NCI-H1105 treated with DMSO at 0.1 percent for 48 hours (cell line): ENCODE measurements at places on chromosomes 5 and 9.

DNA sequence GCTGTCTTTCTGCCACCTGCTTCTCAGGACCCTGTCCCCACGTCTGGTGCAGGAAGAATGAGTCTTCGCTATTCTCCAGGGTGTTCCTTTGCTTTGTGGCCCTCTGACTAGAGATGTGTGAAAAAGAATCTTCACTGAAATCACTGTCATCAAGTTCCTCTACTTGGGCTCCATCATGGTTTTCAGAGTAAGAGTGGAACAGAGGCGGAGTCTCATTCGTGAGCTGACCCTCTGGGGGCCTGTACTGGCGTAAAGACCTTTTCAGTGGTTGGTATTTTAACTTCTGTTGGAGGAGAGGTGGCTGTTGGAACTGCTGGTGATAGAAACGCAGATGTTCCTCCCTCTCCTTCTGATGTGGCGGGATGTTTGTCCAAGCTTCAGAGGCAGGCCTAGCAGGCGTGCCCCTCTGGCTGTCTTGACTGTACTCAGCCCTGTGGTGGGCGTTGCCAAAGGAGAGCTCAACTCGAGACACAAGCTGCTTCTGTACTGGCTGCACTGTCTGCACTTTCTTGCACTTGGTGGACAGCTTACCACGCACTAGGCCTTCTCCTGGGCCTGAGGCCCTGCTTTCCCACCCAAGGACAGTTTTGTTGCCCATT lies 72.0 kb downstream of the KIF24 start:
- no peak for DNase-seq

DNA sequence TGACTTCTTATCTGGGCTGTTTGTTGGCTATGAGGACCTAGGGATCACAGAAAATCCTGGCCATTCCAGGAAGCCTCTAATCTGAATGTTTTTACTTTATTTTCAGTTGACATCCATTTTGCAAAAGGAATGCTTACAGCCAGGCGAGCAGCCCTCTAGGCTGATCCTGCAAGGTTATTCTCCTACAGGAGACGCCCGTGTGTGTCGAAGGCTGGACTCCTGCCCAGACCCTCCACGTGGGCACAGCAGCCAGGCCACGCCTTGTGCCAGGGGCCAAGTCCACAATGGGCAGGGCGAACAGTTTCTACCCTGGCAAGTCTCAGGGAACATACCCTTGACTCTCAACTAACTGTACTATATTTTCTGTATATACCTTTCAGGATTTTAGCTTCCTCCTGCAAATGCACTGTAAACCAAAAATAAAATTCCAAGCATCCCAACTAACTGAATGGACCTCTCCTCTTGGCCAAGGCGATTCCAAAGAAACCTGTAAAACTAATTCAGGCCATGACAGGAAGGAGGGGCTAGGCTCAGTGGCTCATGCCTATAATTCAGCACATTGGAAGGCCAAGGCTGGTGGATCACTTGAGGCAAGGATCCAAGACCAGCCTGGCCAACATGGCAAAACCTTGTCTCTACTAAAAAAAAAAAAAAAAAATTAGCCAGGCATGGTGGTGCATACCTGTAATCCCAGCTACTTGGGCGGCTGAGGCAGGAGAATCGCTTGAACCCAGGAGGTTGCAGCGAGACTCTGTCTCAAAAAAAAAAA lies 5.7 kb downstream of the CMBL start:
- DNase-seq: peak; percentile 76

DNA sequence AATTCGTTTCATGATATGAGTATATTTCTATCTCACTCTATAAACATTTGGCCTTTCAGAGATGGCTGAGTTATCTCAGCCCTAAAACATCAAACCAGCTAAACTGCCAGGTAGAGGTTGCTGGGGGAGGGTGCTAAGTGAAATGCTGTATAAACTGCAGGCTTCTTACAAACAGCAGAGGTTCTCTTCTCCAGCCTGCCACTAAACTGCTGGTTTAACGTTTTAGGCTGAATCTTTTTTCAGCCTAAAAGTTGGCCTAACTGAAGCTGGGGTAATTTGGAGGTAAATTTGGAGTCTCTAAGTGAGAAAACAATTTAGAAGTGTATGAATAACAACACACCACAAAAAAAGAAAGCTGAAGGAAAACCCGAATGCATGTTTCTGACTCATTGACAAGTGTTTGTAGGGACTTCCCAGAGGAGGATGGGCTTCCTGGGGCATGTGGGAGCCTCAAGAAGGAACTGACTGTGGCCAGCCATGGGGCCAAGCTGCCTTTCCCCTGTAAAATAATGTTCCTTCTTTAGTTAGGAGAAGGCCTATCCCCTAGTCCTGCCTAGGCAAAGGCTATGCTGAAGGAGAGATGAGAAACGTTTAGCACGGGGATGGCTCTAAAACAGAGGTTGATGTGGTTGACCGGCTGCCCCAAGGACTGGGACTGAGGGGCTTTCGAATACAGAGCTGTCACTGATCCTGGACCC lies 44.3 kb downstream of the SLC28A3 start:
- no peak for DNase-seq

DNA sequence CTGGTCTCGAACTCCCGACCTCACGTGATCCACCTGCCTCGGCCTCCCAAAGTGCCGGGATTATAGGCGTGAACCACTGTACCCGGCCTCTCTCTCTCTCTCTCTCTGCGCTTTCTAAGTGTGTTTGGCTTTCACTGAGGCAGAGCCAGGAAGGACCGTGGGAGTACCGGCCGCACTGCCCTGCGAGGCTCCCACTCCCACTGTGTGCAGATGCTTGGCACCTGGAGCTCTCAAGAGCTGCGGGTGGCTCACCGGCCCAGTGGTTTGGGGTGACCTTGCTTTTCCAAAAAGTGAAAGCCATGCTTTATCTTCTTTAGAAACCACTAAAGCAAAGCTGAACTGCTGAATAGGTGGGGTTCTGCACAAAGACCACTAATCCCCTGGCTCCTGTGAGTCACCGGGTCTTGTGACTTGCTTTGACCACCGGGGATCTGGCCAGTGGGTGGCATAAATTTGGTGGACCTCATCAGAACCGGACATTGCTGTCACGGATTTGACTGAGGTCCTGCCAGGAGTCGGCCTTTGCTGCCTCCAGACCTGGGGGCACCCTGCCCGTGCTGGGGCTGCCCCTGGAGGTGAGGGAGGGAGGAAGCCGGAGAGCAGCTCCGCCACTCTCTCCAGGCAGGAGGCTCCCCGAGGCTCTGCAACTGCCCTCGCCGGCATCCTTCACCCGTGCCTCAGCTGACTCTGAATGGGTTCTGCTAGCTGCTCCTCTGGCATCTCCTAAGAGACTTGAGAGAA lies 228.9 kb downstream of the FANCC start:
- DNase-seq: no peak

DNA sequence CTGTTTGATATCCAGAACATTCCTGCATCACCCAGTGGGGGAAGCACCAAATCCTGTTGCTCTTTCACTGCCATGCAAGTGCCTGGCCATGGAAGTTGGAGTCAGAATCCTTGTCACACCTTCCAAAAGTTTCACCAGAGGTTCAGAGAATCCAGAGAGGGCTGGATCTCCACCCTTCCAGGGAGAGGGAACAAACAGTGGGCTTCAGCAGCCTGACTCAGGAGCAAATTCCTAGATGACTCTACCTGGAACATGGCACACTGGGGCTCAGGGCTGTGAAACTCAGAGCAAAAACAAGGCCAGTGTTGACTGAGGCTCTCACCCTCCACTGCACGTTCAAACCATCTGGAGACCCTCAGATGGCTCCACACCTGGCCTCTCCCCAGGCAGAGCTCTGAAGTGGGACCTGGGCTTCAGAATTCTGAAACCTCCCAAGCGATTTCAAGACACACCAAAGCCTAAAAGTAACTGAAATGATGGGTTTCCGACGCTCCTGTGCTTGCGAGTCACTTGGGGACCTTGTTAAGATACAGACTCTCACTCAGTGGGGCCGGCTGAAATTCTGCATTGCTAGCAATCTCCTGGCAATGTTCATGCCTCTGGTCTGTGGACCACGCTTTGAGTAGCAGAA lies 205.9 kb downstream of the AUH start:
- DNase-seq: no peak

DNA sequence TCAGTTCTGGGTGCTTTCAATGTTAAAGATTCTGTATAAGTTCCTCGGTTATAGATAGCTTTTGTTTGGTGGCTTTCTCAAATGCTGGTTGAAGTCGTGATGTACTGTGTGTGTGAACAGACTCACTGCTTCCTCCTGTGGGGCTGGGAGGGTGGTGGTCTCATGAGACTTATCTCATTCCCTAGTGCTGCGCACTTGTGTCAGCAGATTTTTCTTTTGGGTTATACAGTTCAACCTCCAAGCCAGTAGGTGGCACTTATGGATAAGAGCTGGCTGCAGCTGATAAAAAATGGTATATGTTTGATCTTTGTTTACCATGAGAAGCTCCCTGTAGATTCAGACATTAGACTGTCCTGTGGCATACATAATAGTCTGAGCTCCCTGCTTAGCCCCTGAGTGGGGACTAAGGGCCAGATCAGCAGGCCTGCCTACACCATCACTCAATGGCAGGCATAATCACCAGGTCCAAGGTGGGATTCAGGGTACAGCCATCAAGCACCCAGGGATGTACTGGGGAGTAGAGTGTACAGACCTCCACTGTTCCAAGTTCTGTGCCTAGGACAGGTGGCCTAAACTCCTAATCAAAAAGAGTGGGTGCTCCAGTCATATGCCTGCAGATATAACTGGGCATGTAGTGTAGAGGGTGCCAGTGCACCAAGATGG lies 174.2 kb downstream of the OXCT1 start:
- DNase-seq: peak; percentile 9

DNA sequence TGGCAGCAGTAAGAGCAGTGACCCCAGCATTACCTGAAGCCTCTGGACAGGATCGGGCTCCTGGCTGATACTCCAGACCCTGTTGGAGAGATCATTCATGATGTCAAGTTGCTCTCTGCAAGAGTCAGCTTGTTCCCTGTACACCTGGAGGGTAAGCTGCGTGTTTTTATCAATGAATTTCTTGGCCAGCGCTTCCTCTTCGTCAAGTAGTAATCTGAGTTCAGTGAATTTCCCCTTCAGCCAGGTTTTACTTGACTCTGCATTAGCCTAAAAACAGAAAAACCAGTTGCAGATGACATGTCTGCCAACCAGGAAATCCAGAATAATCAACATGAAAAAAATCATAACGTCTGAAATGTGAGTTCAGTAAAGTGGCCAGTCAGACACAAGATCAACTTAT lies 19.1 kb downstream of the TRIM14 start:
- peak; percentile 87 for DNase-seq

- DNase-seq: no peak
Observed at GRCh38 chr5:132807163-132807838, 5.8 kb upstream of the SOWAHA start.

- no peak for DNase-seq
Observed at GRCh38 chr5:57900381-57900944, 417.9 kb upstream of the ACTBL2 start.

- DNase-seq: no peak
Observed at GRCh38 chr5:43006424-43007202, 33.5 kb downstream of the ANXA2R start.

GRCh38 chr5:112732131-112732530 lies 5.6 kb upstream of the APC start:
- DNase-seq: no peak

GRCh38 chr5:756171-756570 lies 28.4 kb downstream of the ZDHHC11B start:
- DNase-seq: no peak

DNA sequence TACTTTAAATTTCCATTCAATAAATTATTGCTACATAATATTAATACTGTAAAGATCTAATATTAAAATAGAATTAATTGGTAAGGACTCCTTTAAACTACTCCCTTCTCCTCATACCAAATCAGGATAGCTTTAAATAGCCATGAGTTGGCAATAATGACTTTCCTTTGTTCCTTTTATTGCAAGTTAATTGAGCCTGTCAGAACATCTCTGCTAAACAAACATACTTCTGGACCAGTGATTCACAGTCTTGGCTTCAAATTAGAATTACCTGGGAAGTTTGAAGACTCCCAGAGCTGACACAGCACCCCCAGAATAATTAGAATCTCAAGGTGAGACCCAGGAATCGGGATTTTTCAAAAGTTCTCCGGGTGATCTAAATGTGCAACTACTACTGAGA lies 18.7 kb downstream of the C5orf58 start:
- peak; percentile 48 for DNase-seq

GRCh38 chr5:109406719-109407118 lies 3.1 kb downstream of the PJA2 start:
- DNase-seq: no peak

- DNase-seq: no peak
Observed at GRCh38 chr5:96566833-96567587, 95.2 kb upstream of the CAST start.

- DNase-seq: no peak
Observed at GRCh38 chr5:26295541-26295940, 742.8 kb downstream of the CDH9 start.

DNA sequence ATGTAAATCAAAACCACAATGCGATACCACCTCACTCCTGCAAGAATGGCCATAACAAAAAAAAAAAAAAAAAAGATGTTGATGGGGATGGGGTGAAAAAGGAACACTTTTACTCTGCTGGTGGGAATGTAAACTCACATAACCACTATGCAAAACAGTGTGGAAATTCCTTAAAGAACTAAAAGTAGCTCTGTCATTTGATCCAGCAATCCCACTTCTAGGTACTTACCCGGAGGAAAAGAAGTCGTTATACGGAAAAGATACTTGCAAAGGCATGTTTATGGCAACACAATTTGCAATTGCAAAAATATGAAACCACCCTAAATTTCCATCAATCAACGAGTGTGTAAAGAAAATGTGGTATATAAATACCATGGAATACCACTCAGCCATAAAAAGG lies 205.0 kb downstream of the TENT4A start:
- DNase-seq: no peak

- no peak for DNase-seq
Observed at GRCh38 chr5:126645132-126645531, 44.4 kb downstream of the PHAX start.

- no peak for DNase-seq
Observed at GRCh38 chr9:8338767-8339510, 539.4 kb upstream of the DMAC1 start.

GRCh38 chr5:6583049-6583880 lies 49.6 kb downstream of the NSUN2 start:
- DNase-seq: no peak

GRCh38 chr9:27990524-27990923 lies 417.2 kb upstream of the C9orf72 start:
- no peak for DNase-seq

DNA sequence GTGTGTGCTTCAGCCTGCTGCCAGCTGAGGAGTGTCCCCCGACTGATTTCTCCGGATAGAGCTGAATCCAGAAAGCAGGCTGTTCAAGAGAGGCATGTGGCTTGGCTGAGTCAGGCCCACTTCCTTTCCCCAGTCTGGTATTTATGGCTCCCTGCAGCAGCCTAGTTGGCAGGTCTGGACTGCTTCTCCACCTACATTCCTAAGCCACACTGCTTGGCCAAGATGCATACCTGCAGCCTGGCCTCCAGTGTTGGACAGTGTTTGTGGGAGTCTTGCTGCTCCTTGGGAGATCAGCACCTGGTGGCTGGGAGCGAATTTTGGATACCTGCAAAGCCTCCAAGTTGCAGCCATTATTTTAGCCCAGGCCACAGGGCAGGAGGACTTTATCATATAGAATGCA lies 670.8 kb downstream of the ACTL7B start:
- no peak for DNase-seq

- DNase-seq: no peak
Observed at GRCh38 chr5:141871870-141872269, 6.3 kb downstream of the PCDH1 start.

- DNase-seq: no peak
Observed at GRCh38 chr5:150644058-150644457, 3.6 kb downstream of the SYNPO start.

GRCh38 chr5:140345919-140346347 lies 470 bp downstream of the HBEGF start:
- DNase-seq: no peak

- no peak for DNase-seq
Observed at GRCh38 chr9:19938990-19939733, 150.3 kb upstream of the SLC24A2 start.
